ENCODE measurements at places on chromosomes 11 and 22. TPM values are rescaled to one million over a fixed set of nuclear protein-coding genes. Genes with fewer than 3 reads are reported as not detected.

- peaks cover 42% of the 10 kb centered on the region for H3K27me3 ChIP-seq
- no peak overlapping the region for H3K27ac ChIP-seq
- H3K4me1 ChIP-seq: no peaks in the 10 kb centered on the region
- no peak overlapping the region for H3K4me3 ChIP-seq
- H3K36me3 ChIP-seq: no peaks in the 10 kb centered on the region
Measured at GRCh38 chr11:60830478-60831142, 11.3 kb upstream of the CCDC86 start.

DNA sequence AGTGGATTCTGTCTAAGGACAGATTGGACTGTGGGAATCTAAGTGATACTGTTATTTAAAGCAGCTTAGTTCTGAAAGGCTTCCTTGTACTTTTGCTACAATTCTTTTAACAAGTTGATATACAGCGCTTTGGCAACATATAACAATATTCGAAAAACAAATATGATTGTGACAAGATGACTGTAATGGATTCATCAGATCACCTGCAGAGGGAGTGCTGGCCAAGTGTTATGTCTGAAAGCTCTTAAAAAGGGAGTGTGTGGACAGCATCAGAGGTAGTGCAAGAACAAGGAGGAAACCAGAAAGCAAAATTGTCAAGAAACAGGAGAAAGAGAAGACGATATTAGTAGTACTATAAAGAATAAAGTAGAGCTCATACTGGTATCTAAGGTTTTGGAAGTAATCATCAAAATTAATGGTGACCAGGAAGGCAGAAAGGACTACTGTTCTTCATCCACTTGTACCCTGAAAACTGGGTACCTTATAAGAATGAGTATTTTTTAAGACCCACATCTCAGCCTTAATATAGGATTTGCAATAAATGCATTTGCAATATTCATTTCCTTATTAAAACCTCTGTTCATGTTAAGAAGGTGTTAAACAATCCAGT, 1112.0 kb upstream of the CCDC90B start:
- no peak overlapping the region for H3K27ac ChIP-seq
- no peak overlapping the region for H3K4me3 ChIP-seq
- DNase-seq: peak; percentile 47
- peaks cover 13% of the 10 kb centered on the region for H3K4me1 ChIP-seq
- H3K36me3 ChIP-seq: no peaks in the 10 kb centered on the region
- H3K27me3 ChIP-seq: no peaks in the 10 kb centered on the region

GRCh38 chr11:80595011-80595410, 1154.2 kb upstream of the TENM4 start:
- H3K36me3 ChIP-seq: no peaks in the 10 kb centered on the region
- H3K27me3 ChIP-seq: no peaks in the 10 kb centered on the region
- no peak for DNase-seq
- no peaks in the 10 kb centered on the region for H3K4me1 ChIP-seq
- H3K27ac ChIP-seq: no peak overlapping the region
- no peak overlapping the region for H3K4me3 ChIP-seq

DNA sequence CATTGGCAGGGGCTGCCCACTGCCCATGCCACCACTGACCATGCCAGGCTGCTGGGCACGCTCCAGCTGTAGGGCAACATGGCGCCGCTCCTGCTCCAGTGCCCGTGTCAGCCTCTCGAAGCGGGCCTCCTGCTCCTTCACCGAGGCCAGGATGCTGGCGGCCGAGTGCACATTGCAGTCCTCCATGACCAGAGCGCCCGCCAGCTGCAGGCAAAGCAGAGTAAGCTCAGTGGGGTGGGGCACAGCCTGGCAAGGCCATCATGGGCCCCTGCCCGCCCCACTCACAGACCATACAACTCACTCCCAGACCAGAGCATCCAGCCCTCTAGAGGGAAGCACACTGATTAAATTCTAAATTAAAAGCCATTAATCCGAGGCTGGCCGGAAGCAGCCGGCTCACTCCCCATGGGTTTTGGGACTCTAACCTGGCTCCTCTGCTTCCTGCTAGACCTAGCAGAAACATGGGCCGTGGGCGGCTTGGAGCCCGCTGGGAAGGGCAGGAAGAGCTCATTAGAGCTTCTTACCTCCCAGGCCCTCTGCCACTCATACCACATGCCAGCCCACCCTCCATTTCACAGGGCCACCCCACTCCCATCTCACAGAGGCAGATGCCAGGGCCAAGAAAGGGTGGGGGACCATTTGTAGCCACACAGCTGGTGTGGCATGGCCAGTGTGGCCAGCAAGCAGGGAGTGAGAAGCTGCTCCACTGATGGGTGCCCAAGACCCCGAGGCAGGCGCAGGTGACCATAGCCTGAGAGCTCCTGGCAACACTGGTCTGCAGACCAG, 25.8 kb downstream of the ARVCF start:
- no peak overlapping the region for H3K4me3 ChIP-seq
- no peaks in the 10 kb centered on the region for H3K36me3 ChIP-seq
- no peak for DNase-seq
- no peak overlapping the region for H3K27ac ChIP-seq

DNA sequence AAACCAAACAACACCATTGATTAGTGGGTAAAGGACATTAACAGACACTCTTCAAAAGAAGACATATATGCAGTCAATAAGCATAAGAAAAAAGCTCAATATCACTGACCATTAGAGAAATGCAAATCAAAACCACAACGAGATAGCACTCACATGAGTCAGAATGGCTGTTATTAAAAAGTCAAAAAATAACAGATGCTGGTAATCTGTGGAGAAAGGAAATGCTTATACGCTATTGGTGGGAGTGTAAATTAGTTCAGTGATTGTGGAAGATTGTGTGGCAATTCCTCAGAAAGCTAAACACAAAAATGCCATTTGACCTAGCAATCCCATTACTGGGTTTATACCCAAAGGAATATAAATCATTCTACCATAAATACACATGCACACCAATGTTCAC, 182.6 kb downstream of the TRPC6 start:
- no peak overlapping the region for H3K4me3 ChIP-seq
- no peaks in the 10 kb centered on the region for H3K36me3 ChIP-seq
- DNase-seq: no peak
- H3K27ac ChIP-seq: no peak overlapping the region

DNA sequence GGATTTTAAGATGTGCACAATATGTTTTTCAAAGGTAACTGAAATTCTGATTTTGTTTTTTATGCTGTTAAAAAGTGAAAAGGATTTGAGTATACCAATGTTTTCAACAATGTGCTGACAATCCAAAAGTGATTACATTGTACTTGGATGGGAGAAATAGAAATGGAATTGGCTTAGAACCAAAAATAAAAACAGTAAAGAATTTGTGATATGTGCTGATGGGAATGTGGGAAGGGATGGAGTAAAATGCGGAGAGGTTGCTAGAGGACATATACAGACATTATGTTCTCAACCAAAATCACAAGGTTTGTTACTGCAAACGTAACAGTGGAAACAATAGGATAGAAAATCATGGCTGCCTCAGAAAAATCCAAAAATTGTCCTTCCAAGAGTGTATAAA, 279.3 kb upstream of the TENM4 start:
- H3K36me3 ChIP-seq: no peaks in the 10 kb centered on the region
- H3K27ac ChIP-seq: no peak overlapping the region

DNA sequence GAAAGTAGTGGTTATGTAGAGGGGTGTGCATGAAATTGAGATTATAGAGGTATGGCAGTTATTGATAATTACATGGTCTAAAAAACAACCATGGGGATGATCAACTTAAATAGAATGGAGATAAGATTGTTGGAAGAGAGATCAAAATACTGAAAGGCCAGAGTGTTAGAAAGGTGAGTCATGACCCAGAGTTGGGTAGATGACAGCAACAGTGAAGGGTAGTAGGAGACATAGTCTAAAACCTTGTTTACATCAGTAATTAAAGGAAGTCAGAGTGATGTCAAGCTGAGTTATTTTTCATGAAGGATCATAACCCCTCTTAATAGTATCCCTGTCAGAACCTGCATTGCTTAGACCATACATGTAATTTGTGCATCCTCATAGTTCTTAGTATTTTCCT, 110.9 kb downstream of the ELP4 start:
- DNase-seq: no peak
- no peaks in the 10 kb centered on the region for H3K36me3 ChIP-seq
- no peaks in the 10 kb centered on the region for H3K27me3 ChIP-seq
- H3K27ac ChIP-seq: no peak overlapping the region
- H3K4me3 ChIP-seq: no peak overlapping the region

DNA sequence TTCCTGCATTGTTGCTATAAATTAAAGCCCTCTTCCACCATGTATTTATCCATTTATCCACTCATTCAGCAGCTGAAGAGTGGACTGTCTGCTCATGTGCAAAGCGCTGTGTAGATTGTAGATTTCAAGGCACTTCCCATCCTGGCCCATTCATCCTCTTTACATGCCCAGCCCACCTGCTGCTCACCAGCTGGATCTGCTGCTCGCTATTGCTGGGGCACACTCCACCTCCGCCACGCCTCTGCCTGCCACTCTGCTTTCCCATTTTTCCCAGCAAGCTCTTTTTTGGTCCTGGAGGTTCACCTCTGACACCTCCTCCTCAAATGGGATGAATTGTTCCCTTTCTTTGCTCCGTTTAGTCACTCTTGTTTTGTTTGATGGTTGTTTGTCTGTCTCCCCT, 48.3 kb downstream of the CEP164 start:
- no peak overlapping the region for H3K27ac ChIP-seq
- H3K36me3 ChIP-seq: no peaks in the 10 kb centered on the region
- H3K4me1 ChIP-seq: peaks cover 4% of the 10 kb centered on the region
- H3K27me3 ChIP-seq: no peaks in the 10 kb centered on the region

Gene LRRN4CL
- 0.40 TPM for total RNA-seq

Gene BTG4
- total RNA-seq: not detected

Gene MMP11
- total RNA-seq: 4.1 TPM

Gene OR4C13
- total RNA-seq: not detected

Gene CTSW
- not detected for total RNA-seq

Gene BCO2
- not detected for total RNA-seq

Gene ANKRD49
- 14.4 TPM for total RNA-seq

Measured in neural progenitor cell (in vitro differentiated cells).